ENCODE measurements at places on chromosomes 5 and 9.

- peak; percentile 65 for DNase-seq
These were observed 80.6 kb upstream of the SIMC1 start for GRCh38 chr5:176157656-176158055.

DNA sequence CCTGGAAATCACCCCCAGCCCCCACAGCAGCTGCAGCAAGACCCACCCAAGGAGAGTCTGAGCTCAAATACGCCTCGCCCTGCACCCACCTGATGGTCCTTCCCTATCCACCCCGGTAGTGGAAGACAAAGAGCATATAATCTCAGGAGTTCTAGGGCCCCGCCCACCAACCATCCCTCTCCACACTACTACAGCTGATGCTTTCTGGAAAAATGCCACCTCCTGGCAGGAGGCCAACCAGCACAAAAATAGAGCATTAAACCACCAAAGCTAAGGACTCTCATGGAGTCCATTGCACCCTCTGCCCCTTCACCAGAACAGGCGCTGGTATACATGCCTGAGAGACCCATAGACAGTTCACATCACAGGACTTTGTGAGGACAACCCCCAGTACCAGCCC is 22.5 kb upstream of the NIPSNAP3A start:
- no peak for DNase-seq

- DNase-seq: no peak
These were observed 32.4 kb upstream of the WDR5 start for GRCh38 chr9:134103391-134103998.

DNA sequence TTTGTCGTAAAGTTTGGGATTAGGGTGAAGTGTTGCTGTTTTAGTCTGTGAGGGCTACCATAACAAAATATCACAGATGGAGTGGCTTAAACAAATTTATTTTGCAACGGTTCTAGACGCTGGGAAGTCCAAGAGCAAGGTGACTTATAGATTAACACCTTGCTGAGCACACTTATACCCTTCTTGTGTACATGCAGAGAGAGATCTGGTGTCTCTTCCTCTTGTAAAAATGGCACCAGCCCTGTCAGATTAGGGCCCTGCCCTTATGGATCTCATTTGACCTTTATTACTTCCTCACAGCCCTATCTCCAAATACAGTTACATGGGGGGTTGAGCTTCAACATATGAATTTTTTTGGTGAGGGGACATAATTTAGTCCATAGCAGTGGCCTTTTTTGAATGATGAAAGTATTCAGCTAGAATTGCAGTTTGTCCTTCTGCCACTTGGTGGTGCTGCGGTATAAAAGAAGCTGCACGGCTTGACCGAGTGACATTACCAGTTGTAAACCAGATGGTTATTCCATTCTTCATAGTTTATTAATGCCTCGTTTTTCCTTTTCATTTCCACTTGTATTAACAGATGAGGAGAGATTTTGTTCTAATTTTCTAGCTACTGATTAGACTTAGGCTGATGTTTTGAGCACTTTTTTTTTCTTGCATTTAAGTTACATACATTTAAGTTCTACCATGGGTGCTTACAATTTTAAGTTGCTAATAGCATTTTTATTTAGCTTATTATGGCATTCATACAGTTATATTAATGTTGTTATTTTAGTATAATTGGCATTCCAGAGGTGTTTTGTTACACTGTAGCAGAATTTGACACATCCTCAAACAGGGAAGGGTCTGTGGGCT is 19.4 kb downstream of the DCP2 start:
- DNase-seq: peak; percentile 64

- peak; percentile 92 for DNase-seq
These were observed 159.4 kb upstream of the NR3C1 start for GRCh38 chr5:143562935-143563334.

DNA sequence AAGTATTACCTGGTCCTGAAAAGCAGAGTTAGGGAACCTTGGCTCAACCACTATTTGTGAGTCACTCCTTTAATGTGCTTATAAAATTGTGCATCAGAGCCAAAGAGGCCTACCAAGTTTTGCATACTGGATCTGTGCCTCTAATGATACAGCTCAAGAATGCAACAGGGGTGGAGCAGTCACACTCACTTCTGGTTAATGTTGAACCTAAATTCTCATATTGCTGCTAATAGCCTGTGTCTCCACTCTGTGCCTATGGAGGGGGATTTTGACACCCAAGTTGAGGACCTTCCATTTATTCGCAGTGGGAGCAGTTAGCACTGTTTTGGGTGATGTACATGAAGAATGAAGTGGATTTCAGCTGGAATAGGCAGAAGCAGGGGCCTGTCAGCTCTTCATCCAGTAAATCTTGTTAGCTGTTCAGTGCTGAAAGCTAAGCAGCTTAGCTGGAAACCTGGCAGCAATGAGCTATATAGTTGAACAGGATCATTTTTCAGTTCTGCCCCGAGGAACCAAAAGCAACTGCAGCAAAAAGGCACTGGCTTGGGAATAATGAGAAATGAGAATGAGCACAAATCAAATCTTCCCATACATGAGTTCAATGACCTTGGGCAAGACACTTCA is 9.7 kb downstream of the SH3TC2 start:
- DNase-seq: no peak

DNA sequence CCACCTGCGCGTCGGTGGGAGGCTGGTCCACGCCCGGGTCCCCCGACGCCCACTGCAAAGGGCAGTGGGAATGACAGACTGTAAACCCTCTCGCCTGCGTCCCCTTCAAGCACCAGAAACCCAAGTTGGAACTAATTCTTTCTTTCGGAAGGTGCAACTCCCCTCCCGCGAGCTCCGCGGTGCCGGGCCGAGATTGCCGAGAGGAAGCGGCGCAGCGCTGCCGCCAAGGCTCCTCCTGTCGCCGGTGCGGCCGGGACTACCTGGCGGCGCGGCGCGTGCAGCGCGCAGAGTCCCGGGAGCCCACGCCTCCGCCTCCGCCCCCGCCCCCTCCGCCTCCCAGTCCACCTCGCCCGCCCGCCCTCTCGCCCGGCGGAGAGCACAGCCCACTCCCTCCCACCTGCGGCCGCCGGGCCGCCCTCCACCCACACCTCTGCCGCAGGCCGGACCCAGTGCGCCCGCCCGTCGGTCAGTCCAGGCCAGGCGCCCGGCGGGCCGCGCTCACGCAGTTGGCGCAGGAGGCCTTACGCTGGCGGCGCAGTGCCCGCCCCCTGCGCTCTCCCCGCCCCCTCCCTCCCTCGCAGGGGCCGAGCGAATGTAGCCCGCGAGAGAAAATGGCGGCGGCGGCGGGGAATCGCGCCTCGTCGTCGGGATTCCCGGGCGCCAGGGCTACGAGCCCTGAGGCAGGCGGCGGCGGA is at the start of gene MAP3K1:
MAP3K1 (plus strand) TSS at position 587 of the 695 bp plus-strand sequence; CDS start at position 612, 25 bp downstream.
- peak; percentile 68 for DNase-seq

DNA sequence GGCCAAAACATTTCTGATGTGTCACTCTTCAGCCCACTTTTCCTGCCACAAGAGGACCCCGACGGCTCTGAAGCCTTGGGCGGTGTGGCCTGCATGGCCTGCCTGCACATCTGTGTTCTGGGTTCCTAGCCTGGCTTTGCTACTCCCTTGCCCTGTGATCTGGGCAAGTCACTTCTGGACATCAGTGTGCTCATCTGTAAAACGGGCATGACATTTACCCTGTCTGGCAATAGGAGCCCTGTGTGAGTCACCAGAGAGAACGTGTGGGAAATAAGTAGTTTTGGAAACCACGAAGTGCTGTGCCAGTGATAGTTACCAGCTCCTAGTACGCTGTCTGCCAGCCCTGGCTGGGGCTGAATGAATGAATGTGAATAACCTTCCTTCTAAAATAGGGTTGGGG is 90.8 kb downstream of the MACROH2A1 start:
- DNase-seq: peak; percentile 52

DNA sequence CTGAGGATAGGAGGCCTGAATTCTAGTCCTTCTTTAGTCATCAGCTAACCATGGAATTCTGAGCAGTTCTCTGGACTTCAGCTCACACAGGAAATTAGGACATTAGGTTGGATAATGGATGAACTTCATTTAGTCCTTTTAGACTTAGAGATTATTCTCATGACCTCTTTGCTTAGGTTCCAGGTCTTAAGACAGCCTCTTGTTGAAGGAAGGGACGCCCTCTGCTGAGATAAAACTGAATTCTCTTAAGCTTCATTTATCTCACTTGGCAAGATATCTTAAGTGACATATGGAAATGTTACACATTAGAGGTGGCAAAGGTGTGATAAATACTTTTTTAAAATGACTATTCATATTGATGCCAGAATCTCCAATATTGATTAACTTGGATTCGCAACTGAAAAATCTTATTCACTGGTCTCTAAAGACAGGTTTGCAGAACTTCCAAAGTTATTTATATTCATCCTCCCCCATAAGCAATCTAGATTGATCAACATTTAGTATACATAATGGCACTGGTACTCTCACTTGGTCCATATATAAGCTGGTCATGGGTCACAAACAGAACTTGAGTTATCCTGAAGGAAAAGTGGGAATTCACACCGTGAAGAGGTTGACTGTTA is 16.9 kb upstream of the ZNF366 start:
- peak; percentile 80 for DNase-seq

GRCh38 chr5:76874088-76874581 is 24.3 kb downstream of the S100Z start:
- DNase-seq: no peak

- no peak for DNase-seq
These were observed 616.3 kb downstream of the EBF1 start for GRCh38 chr5:158483281-158483860.

DNA sequence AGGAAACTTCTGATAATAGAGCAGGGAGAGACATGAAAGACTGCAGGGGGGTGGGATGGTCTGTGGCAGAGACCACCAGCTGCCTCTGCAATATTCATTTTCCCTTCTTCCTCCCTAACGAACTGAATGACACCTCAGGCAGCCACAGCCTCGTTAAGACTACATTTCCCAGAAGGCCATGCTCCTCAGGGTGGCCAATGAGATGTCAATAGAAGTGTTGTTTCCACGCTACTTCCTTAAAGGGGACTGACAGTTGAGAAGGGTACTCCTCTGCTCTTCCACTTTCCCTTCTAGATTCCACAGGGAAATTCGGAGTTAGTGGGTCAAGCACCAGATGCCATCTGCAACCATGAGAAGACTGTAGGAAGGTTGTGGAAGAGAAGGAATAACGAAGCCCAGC is 52.0 kb upstream of the DAPK1 start:
- peak; percentile 37 for DNase-seq

DNA sequence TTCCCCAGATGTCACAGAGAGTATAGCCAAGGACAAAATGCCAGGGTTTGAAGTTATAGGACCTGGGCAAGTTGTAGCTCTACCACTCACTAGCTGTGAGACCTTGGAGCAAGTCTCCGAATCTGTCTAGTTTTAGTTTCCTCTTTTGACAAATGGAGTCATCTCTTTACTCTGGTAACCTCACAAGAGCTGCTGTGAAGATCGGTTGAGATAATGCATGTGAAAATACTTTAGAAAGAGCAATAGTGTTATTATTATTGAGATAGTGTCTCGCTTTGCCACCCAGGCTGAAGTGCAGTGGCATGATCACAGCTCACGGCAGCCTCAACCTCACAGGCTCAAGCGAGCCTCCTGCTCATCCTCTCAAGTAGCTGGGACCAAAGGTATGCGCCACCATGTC is 117.9 kb upstream of the NR5A1 start:
- no peak for DNase-seq

GRCh38 chr5:180114304-180115003 is 42.9 kb upstream of the RNF130 start:
- DNase-seq: no peak

DNA sequence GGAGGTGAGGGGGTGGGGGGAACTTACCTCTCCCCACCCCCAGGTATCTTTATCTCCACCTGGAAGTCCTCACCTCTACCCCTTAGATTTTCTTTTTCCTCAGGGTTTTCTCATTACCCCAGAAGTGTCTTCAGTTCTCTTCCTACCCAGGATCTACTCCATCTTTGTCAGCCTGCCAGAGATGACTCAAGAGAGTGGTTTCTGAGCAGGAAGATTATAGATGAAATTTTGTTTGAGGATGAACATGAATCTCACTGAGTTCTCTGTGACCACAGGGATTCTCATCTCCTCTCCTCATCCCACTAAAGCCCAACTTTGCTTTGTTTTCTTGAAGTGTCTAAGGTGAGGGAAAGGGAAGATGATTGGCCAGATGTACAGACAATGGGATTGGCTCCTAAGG is 5.2 kb upstream of the HINT2 start:
- DNase-seq: peak; percentile 72
